CD4-positive, CD25-positive, alpha-beta regulatory T cell (primary cell): ENCODE measurements at places on chromosomes 16 and 17.

DNA sequence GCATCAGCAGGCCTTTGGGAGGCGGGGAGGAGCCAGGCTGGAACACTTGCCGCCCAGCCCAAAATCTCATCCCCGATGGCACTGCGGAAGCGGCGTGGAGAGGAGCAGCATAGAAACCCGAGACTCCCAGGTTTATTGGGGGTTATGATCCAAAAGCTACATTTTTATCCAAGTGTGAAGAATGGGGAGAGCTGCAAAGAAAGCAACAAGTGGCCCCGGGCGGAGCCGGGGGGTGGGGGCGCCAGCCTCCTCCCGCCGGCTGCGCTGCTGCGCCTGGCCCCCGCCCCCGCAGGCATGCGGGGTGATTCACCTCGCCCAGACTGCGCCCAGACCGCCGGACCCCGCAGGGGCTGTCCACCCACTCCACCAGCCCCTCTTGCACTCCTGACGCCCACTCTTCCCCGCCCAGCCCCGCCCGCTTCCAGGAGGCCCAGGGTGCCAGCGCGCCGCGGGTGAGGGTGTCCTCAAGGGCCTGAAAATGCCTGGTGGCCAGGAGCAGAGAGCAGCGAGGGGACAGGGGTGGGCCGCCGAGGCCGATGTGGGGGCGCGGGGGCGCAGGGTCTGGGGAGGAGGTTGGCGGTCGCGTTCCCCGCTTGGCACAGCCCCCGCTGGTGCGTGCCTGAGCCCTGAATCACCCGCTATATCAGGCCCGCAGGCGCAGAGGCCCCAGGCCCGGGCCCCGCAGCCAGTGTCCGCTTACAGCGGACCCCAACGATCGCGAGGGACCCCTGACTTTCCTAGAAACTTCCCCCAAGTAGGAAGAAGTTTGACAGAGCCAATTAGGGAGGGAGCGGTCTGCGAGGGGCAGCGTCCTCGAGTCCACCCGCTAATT, 1.3 kb downstream of the CAVIN1 start:
- DNase-seq = no peak

DNA sequence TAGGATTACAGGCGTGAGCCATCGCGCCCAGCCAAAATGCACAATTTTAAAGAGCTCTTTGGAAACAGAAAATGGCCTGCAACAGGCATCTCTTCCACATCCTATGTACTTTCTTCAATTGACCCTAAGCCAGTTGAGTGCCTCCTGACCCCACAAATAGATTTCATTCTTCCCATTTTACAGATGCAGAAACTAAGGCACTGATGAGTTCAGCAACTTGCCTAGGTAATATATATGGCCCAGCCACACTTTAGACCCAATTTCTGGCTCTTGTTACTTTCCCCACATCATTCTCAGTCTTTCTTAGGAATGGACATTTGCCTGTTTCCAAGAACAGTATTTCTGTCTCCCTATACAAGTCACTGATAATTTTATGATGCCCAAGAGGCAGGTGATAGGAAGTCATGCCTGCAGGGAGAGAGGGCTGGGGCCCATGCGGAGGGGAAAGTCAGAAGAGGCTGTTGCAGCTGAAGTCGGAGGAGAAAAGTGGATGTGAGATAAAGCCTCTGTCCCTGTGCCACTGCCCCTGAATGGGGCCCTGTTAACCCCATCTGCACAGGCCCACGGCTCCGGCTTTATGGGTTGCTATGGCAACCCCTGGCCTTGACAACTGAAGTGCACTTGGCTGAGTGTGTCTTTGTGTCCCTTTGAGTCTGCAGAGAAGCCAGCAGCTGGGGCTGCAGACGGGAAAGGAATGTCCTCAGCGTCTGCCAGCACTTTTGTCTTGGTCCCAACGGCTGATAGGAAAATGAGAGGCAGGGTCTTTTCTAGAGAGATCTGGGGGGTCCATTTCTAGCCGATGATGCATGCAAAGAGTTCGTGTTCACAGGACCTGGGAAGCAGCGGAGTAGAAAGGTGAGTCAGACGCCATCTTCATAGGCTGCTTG, 45.9 kb downstream of the ABAT start:
- DNase-seq = no peak

GRCh38 chr16:65832679-65833078, 533.8 kb upstream of the CDH5 start:
- DNase-seq = no peak

DNA sequence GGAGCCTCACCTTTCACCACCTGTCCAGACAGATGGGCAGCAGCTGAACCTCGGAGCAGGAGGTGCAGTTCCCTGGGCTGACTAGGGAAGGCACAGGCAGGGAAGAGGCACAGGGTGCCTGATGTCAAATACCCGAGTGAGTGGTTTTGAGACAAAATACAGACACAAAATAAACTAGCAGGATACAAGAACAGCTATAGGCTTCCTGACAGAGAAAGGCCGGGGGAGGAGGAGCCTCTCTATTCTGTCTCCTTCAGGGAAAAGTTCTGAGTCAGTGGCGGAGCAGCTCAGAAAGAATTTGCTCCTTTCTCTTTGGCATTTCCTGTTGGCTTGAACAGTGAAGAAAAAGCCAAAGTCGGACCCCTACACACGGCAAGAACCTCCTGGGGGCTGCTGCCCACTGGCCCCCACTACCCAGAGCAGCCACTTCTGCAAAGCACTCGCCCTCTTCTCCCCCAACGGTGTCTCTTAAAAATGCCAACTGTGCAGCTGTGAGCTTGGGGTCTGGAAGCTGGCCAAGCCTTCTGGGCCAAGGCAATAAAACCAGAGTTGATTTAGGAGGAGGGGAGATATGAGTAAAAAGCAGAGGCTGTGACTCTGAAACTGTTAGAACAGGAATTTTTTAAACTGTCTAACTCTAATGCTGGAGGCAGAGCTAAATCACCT, 14.4 kb upstream of the FAAP100 start:
- DNase-seq = no peak

- no peak for DNase-seq
Observed at GRCh38 chr16:35631261-35631945, 2172.0 kb downstream of the TP53TG3F start.
